ENCODE measurements at places on chromosomes 3 and 15.

DNA sequence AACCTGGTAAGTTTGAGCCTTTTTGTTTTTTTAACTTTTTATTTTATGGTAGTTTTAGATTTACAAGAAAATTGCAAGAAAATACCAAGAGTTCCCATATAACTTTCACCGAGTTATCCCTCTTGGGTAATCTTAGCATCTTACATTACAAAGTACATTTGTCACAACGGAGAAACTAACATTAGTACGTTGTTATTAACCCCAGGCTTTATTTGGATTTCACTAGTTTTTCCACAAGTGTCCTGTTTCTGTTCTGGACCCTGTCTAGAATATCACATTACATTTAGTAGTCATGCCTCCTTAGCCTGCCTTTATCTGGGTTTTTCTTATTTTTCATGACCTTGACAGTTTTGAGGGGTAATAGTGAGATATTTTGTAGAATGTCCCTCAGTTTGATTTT lies 53.5 kb upstream of the KPNA4 start:
- no peak for DNase-seq

DNA sequence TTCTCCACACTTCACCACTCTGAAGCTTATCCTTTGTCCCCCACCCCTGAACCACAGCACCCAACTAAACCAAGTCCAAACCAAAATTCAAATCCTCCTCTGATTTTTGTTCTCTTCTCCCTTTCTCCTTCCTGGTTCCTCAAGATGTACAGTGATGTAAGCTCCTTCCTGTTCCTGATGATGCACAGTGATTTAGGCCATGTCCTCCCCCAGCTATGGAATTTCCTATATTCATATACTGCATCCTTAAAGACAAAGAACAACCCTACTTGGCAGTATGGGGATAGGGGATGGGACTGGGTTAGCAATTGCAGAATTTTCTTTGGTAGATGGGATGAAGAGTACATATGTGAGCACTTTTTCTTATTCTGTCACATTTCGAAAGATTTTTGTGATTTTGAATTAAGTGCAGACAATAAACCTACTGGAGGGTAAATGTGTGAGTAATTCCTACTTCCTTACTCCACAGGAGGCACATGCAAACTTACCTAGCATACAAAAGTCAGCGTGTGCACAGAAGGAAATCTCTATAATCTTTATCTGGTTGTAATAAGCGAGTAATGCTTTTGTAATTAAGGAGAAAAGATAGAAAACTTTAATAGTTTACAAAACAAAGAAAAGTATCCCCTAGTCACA lies 125.0 kb downstream of the ANO10 start:
- DNase-seq, result no peak

DNA sequence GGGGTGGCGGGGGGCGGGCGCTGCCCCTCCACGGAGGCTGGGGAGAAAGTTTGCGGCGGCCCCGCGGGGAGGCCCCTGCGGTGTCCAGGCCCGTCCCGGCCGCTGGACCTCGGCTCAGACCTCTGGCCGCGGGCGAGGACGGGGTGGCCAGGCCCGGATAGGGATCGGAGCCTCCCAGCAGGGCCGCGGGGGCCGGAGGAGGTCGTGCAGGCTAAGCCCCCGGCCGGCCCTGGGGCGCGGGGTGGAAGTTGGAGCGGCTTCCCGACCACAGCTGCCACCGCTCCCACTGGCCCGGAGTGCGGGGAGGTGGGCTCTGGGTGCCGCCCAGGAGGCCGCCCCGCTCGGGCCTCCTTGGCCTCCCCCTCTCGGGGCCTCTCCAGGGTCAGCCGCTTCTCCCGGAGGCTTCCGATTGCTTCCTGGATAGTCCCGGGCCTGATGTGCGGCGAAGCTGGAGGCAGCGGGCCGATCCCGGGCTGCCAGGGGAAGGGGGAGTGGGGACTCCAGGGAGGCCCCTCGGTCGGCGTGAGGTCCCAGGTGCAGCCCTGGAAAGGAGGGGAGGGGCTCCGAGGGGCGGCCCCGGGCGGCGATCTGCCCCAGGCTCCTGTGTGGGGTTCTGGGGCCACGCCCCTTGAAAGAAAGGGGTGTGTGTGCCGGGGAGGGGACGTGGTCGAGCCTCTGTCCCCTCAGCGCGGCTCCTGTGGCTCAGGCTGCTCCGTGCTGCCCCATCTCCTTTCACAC lies 907 bp downstream of the PLXNA1 start:
- peak; percentile 31 for DNase-seq

- no peak for DNase-seq
These were observed 29.0 kb downstream of the CD80 start for GRCh38 chr3:119530456-119530855.

- no peak for DNase-seq
These were observed 81.5 kb downstream of the OXNAD1 start for GRCh38 chr3:16346413-16347081.

- DNase-seq, result no peak
These were observed 77.6 kb upstream of the CCDC80 start for GRCh38 chr3:112718516-112718915.

GRCh38 chr3:45067941-45068340 lies 41.8 kb downstream of the CLEC3B start:
- no peak for DNase-seq

Measured in NCI-H1436 (cell line).